ENCODE measurements at places on chromosomes 2 and 18.

- no peak overlapping the region for H3K4me3 ChIP-seq
- peaks cover 45% of the 10 kb centered on the region for H3K36me3 ChIP-seq
- no peak for DNase-seq
- no peak overlapping the region for H3K27ac ChIP-seq
- no peaks in the 10 kb centered on the region for H3K4me1 ChIP-seq
These were observed 18.3 kb downstream of the CCT7 start for GRCh38 chr2:73252238-73253027.

- no peak overlapping the region for H3K27ac ChIP-seq
- no peaks in the 10 kb centered on the region for H3K27me3 ChIP-seq
- H3K4me1 ChIP-seq = peaks cover 3% of the 10 kb centered on the region
These were observed 73.9 kb downstream of the SDC1 start for GRCh38 chr2:20150806-20151571.

GRCh38 chr2:153488072-153488471, 9.5 kb upstream of the RPRM start:
- H3K27ac ChIP-seq = no peak overlapping the region
- H3K4me3 ChIP-seq = no peak overlapping the region
- no peak for DNase-seq
- no peaks in the 10 kb centered on the region for H3K36me3 ChIP-seq
- H3K4me1 ChIP-seq = no peaks in the 10 kb centered on the region

DNA sequence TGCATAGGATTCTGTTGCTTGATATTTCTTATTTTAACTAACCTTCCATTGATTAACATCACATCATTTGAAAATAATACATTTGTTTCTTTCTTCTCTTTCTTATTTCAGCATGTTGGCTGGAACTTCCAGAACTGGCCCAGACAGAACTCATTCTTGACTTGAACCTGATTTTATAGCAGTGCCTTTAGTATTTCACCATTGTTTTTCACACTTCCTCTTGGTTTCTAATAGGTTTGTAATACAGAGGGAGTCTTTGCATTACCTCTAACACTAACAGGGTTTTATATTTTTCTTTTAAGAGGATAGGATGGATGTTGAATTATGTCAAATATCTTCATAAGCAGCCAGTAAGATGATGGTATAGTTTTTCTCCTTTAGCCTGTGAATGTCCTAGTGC, 39.2 kb downstream of the SEMA4F start:
- H3K4me3 ChIP-seq = no peak overlapping the region
- no peak for DNase-seq
- H3K27ac ChIP-seq = no peak overlapping the region
- no peaks in the 10 kb centered on the region for H3K4me1 ChIP-seq

DNA sequence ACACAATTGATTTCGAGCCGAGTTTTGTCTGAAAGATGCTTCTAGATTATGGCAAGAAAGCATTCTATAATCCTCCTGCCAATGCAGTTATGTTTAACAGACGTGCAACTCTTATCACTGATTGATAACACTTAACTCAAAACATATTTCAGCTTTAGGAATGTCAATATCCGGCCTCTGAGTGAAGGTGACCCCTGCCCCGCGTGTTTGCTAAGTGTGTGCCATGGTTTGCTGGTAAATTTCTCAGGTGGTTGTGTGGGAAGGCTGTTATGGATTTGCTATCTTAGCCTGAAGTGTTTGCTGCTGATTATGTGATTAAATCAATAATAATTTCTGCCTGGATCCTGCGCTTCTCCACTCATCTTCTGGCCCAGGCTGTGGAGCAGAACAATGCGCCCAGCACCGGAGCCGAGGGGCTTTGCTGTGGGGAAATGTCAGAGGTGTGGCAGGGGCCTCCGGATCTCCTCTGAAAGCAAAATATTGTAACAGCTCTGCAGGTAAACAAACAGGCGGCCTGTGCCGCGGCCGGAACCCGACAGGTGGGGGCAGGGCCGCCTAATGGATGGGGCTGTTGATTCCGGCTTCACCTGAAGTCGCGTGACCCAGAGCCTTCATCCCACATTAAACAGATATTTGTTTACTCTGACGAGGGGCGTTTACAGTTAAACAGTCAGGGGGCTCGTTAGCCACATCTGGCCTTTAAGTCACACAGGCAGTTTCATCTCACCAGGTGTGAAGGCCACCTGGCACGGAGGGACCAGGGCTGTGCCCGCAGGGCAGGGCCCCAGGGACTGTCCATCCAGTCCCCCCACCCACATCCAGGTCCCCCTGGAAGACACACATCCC, 210.7 kb upstream of the SALL3 start:
- H3K4me3 ChIP-seq = no peak overlapping the region
- DNase-seq = no peak
- no peaks in the 10 kb centered on the region for H3K36me3 ChIP-seq
- no peaks in the 10 kb centered on the region for H3K4me1 ChIP-seq

Measured in kidney (tissue), 22 donors.